ENCODE measurements at places on chromosomes 2 and 18. TPM values are rescaled to one million over a fixed set of nuclear protein-coding genes. Genes with fewer than 3 reads are reported as not detected.

Gene CPO
- 0.66 TPM for total RNA-seq

Gene LOXHD1
- 0.11 TPM for total RNA-seq

DNA sequence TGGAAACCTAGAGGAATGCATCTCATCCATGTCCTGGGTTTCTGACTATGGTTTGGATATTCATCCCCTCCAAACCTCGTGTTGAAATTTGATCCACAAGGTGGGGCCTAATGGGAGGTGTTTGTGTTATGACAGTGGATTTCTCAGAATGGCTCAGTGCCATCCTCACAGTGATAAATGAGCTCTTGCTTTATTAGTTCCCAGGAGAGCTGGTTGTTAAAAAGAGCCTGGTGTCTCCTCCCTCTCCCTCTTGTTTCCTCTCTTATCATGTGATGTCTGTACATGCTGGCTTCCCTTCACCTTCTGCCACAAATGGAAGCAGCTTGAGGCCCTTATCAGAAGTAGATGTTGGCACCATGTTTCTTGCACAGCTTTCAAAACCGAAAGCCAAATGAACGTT, 424.3 kb downstream of the DCC start:
- no peak for DNase-seq

DNA sequence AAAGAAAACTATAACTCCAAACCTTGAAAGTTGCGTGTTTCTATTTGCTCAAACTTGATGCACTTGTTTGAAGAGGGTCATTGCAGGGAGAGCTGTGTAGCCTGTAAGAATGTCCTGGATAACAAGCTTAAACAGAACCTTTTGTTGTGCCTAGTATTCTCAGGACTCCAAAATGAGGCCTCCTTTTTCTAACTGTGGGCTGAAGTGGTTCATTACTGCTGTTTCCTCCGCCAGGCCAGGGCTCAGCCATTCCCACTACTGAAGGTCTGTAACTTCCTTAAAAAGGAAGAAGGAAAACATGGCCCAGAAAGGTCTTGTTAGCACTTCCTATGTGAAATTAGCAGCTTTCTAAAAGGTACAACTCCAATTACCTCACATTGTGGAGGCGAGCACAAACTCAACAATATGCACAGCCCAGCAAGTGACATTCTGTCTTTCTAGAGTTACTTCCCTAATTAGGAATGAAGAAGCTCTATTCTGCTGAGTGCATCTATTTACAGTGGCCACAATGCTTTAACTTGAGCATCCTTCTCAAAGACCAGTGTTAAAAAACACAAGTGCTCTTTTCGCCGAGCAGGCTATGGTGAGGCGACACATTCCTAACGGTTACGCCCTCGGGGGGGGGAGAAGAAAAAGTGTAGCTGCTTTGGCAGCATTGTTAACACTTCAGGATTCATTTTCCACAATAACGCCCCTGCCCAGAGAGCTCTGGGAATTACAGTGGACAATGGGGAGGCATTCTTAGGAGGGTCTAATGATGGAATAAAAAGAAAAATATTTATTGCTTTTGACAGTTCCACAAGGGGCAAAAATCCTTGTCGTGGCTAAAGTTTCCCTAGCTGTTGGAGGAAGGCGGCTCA, 136.9 kb upstream of the SIX3 start:
- no peak for DNase-seq

- no peak for DNase-seq
Measured at GRCh38 chr2:37869771-37870170, 55.3 kb upstream of the RMDN2 start.

Gene HOXD11
- total RNA-seq: not detected
